ENCODE measurements at places on chromosomes 5 and 9. TPM values are rescaled to one million over a fixed set of nuclear protein-coding genes. Genes with fewer than 3 reads are reported as not detected.

Gene PALM2AKAP2
- 94.7 TPM for total RNA-seq

Gene MLANA
- total RNA-seq: not detected

Gene TOR2A
- 22.8 TPM for total RNA-seq

Gene PFN3
- not detected for total RNA-seq

GRCh38 chr5:135514116-135514515, 21.6 kb downstream of the NEUROG1 start:
- peaks cover 49% of the 10 kb centered on the region for H3K27me3 ChIP-seq
- H3K4me1 ChIP-seq: no peaks in the 10 kb centered on the region
- no peaks in the 10 kb centered on the region for H3K36me3 ChIP-seq

GRCh38 chr9:2181792-2182191, 166.6 kb downstream of the SMARCA2 start:
- H3K4me1 ChIP-seq: no peaks in the 10 kb centered on the region
- H3K27ac ChIP-seq: no peak overlapping the region
- no peak overlapping the region for H3K4me3 ChIP-seq
- peak; percentile 39 for DNase-seq
- H3K36me3 ChIP-seq: no peaks in the 10 kb centered on the region

GRCh38 chr5:91177639-91178038, 205.5 kb downstream of the ARRDC3 start:
- no peak for DNase-seq
- H3K27ac ChIP-seq: no peak overlapping the region
- no peak overlapping the region for H3K4me3 ChIP-seq
- no peaks in the 10 kb centered on the region for H3K36me3 ChIP-seq

DNA sequence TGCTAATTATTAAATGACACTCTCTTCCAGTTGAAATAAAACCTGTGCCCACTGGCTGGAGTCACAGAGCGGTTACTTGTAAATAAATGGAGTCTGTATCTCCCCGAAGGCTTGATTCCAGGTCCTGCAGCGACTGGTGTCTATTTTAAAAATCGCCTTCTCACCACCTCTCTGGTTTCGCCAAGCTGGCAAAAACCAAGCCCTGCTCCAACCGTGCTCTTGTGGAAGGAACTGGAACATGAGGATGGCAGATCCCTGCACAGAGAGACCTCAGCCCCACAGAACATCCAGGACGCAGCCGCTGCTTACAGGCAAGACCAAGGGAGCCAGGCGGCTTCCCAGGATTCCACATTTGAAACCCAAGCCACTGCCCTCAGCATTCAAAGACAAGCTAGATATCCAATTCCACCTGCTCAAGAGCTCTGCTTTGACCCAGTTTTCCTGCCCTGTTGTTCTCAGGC, 15.0 kb downstream of the SEMA4D start:
- H3K27ac ChIP-seq: peak overlapping the region; percentile 22
- H3K4me1 ChIP-seq: peaks cover 23% of the 10 kb centered on the region
- H3K27me3 ChIP-seq: no peaks in the 10 kb centered on the region
- no peak for DNase-seq
- no peak overlapping the region for H3K4me3 ChIP-seq

- no peak overlapping the region for H3K4me3 ChIP-seq
- no peaks in the 10 kb centered on the region for H3K4me1 ChIP-seq
- H3K36me3 ChIP-seq: no peaks in the 10 kb centered on the region
- no peaks in the 10 kb centered on the region for H3K27me3 ChIP-seq
- DNase-seq: no peak
These were observed 216.8 kb downstream of the NMUR2 start for GRCh38 chr5:152188251-152188650.

DNA sequence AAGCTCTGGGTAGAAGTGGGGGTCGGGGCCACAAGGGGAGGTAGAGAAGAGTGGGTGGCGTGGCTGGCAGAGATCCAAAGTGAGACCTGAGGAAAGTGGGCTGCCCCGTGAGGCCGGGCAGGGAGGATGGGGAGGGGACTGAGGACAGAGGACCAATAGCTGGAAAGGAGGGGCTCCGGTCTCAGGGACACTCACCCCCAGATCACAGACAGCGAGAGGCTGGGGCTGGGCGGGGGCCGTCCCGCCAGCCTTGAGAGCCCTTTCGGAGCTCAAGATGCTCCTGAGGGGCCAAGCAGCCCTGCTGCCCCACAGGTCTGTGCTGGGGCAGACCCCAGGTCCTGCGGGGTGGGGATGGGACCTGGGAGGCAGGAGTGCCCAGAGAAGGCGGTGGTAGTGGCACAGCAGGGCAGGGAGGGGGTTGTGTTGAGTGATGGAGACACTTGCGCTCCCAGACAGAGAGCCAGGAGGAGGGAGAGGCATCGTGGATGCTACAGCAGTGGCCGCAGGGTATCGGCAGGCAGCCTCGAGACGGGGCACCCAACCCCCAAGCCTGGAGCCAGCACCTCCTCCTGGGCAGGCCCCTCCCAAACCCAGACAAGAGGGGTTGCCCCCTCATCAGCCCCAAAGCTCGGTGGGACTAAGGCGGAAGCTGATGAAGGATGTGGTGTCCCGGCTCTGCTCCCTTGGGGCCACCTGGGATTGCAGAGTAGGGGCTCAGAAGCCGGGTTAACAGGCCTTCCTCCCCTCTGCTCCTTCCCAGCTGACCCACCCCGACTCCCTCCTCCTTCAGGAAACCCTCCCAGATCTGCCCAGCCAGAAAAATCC, 3.4 kb downstream of the SARDH start:
- DNase-seq: no peak
- no peaks in the 10 kb centered on the region for H3K27me3 ChIP-seq
- H3K27ac ChIP-seq: no peak overlapping the region
- H3K36me3 ChIP-seq: no peaks in the 10 kb centered on the region
- peaks cover 16% of the 10 kb centered on the region for H3K4me1 ChIP-seq

- DNase-seq: no peak
- H3K27me3 ChIP-seq: no peaks in the 10 kb centered on the region
These were observed 730 bp upstream of the GZMA start for GRCh38 chr5:55101556-55102276.

DNA sequence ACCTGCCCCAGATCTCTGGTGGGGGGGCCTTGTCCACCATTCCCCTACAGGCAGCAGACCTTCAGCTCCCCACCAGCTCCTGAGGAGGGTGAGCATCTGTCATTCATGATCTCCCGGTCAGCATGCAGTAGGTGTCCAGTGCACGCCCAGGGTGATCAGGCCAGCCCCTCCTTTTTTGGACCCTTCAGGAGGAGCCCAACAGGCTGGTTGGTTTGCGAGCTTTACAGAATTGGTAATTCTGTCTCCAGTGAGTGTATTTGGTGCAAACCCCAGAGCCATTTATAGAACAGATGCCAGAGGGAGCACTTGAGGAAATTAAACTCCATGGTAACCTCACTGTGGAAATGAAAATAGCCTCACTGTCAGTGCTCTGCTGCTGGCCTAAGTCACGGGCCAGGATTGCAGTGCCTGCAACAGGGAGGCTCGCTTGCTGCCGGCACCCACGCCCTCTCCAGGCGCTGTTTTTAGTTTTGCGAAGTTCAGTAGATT, 23.4 kb downstream of the WNK2 start:
- no peak overlapping the region for H3K4me3 ChIP-seq
- H3K36me3 ChIP-seq: no peaks in the 10 kb centered on the region
- no peaks in the 10 kb centered on the region for H3K27me3 ChIP-seq
- H3K4me1 ChIP-seq: peaks cover 69% of the 10 kb centered on the region
- H3K27ac ChIP-seq: peak overlapping the region; percentile 97
- DNase-seq: peak; percentile 67

- no peak overlapping the region for H3K27ac ChIP-seq
- peak; percentile 88 for DNase-seq
- H3K36me3 ChIP-seq: no peaks in the 10 kb centered on the region
- peak overlapping the region; percentile 40 for H3K4me3 ChIP-seq
- no peaks in the 10 kb centered on the region for H3K27me3 ChIP-seq
These were observed 566 bp upstream of the FOCAD start for GRCh38 chr9:20683351-20684034.

- H3K4me3 ChIP-seq: no peak overlapping the region
- no peak for DNase-seq
- H3K36me3 ChIP-seq: no peaks in the 10 kb centered on the region
- no peaks in the 10 kb centered on the region for H3K4me1 ChIP-seq
These were observed 69.4 kb downstream of the AK8 start for GRCh38 chr9:132808645-132809044.

- H3K27ac ChIP-seq: no peak overlapping the region
- no peak overlapping the region for H3K4me3 ChIP-seq
- no peaks in the 10 kb centered on the region for H3K27me3 ChIP-seq
- no peaks in the 10 kb centered on the region for H3K36me3 ChIP-seq
- H3K4me1 ChIP-seq: no peaks in the 10 kb centered on the region
These were observed 494.1 kb upstream of the TUSC1 start for GRCh38 chr9:26172301-26172700.
